Chondrocyte (in vitro differentiated cells): ENCODE measurements at places on chromosomes 1 and 21. TPM values are rescaled to one million over a fixed set of nuclear protein-coding genes. Genes with fewer than 3 reads are reported as not detected.

DNA sequence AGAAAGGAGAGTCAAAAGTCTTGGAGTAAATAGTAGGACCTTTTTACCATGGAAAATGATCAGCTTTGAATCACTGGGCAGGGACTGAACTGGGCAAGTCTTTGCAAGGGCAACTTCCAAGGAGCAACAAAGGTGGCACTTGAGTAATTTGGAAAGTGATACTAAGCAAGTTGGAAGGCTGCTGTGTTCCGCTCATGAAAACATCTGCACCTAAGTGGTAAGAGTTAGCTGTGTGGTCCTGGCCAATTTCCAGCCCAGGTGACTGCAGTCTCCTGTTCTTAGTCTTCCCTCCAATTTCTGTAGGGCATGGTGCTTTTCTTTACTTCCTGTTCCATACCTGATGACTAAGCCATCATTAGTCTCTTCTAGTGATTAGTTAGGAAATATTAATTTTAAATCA, 35.5 kb upstream of the PRDM2 start:
- no peak for DNase-seq

- DNase-seq = no peak
Measured at GRCh38 chr1:66777831-66778230, 23.2 kb downstream of the INSL5 start.

GRCh38 chr1:84174051-84174556, 30.0 kb downstream of the PRKACB start:
- DNase-seq = no peak

- DNase-seq = no peak
Measured at GRCh38 chr1:34684266-34684665, 70.6 kb upstream of the GJB5 start.

DNA sequence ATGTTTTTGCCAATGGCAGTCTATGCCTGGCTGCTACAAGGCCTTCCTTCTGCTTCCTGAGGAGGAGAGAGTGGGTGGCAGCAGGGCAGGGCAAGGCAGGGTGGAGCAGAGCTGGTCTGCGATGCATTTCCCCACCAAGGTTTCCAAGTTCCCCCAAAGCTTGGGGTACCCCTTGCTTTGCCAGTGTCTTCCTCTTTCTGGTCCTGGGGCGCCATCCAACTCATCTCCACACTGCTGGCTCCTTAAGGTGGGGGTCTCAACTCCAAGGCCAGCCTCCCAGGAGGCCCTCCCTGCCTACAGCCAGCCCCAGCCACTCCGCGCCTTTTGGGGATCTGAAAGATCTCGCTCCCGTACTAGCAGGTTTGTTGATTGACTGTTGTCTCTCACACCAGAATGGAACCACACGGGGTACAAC, 3.9 kb upstream of the SKI start:
- no peak for DNase-seq

Gene NPPB
- total RNA-seq = not detected in 3 replicates

- no peak for DNase-seq
Measured at GRCh38 chr1:221069986-221070385, 190.7 kb downstream of the HLX start.

- DNase-seq = no peak
Measured at GRCh38 chr1:91725989-91726721, 159.8 kb downstream of the TGFBR3 start.

Gene TNFRSF8
- total RNA-seq = not detected in 3 replicates

DNA sequence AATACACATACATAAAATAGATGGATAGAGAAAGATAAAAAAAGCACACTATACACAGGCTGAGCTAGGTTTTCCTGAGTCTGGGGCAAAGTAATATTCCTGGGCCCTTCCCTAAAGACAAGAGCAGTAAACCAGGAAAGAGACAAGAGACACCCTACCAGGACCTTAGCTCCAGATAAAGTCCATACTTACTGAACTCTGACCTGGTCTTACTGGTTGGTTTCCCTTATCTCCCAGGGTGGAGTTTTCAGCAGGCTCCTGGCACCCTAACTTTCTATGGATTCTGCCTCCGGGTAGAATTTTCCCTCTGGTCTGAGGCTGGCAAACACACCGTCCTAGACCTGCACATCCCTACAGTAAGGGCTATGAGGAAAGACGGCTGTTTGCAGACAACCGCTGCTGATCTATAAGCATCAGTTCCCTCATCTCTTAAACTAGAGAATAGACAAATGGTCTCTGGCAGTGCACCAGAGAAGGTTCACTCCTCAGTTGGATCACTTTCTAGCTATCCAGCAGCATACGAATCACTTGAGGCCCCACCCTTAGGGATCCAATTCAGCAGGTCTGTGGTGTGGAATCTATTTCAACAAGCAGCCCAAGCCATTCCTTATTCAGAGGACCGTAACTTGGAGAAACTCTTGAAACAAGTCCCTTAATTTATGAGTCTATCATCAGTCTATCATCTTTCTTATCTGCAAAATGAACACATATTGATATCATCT, 52.0 kb downstream of the ARHGEF11 start:
- no peak for DNase-seq

Gene IVL
- not detected in 3 replicates for total RNA-seq

Gene SPATA21
- not detected in 3 replicates for total RNA-seq

- DNase-seq = no peak
Measured at GRCh38 chr1:81545734-81546133, 255.0 kb upstream of the ADGRL2 start.

Gene PBX1
- 21.5 to 38.0 TPM (median 23.0 TPM) in 3 replicates for total RNA-seq

Gene CHIA
- not detected in 3 replicates for total RNA-seq

Gene ELAVL4
- not detected in 3 replicates for total RNA-seq

Gene CELA3A
- not detected in 3 replicates for total RNA-seq
